Ovary (tissue), 10 donors: ENCODE measurements at places on chromosomes 5 and 9. TPM values are rescaled to one million over a fixed set of nuclear protein-coding genes. Genes with fewer than 3 reads are reported as not detected.

OR2K2 gene
- polyA plus RNA-seq = not detected

DOLPP1 gene
- polyA plus RNA-seq = 8.6 TPM

LVRN gene
- polyA plus RNA-seq = 2.7 TPM

DNA sequence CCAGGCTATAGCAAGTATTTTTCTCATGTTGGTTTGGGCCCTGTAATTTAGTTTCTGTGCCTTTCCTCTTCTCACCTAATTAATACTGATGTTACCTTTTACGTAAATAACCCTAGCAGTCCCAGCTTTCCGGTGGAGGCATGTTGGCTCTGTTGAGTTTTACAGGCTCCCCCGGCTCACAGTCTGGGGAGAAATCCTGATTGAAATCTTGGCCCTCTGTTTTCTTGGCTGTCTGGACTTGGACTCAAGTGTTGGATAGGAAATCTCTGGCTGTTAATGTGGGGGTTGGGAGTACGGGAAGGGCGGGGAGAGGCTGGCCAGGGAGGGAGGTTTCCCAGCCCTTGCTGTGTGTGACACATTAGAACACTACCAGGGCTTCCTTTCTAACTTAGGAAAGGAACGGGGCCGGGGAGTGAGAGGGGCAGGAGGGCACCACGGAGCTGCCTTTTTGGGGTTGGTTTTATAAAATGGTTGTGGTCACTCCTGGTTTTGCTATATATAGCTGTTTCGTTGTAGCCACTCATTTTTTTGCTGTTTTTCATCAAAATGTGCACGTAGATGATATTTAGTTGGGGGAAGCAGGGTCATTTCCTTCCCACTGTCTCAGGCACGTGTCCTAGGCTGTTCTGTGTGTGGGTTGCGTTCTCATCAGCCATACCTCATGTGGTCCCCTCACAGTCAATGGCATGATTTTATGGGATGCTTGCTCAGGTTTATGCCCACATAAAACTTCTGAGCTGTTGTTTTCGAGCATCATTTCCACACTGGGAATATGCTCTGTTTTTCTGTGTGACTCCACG, 11.0 kb downstream of the TRIO start:
- peak; percentile 49 for DNase-seq

SLC4A9 gene
- not detected for polyA plus RNA-seq

DNA sequence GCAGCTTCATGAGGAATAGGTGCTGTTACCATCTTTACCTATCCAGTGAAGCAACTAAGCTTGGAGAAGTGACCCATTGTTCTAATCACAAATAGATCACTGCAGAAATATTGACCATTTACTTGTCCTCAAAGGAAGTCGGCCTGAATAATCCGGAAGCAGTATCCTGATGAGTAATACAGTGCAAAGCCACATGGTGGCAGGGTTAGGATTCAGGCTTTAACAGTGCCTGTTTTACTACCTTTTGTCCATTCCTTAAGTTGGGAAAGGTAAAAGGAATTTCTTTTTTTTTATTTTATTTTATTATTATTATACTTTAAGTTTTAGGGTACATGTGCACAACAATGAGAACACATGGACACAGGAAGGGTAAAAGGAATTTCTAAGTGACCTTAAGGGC, 336.3 kb downstream of the KDM4C start:
- no peak for DNase-seq

DNA sequence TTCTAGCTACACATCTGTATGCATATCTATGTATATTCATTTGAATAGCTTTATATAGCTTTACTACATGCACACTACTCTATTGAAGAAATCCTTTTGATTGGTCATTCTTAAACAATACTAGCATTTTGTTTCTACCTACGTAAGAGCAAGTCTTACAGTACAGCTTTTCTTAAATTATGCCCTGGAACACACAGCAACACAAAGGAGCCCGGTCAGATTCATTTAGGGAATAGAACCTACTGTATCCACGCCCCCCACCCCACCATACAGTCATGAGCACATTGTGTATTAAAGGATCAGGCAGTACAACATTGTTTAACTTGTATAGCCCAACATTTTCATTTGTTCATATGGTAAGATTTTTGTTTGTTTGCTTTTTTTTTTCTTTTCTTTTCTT, 162.8 kb downstream of the GIN1 start:
- no peak for DNase-seq

- DNase-seq = no peak
Observed at GRCh38 chr9:94995048-94995693, 268.7 kb downstream of the AOPEP start.

PCDHA6 gene
- 0.33 TPM for polyA plus RNA-seq

- DNase-seq = no peak
Observed at GRCh38 chr5:14810282-14810681, 61.3 kb downstream of the ANKH start.

BHMT gene
- 0.27 TPM for polyA plus RNA-seq

GRCh38 chr5:170570476-170570875, 66.7 kb downstream of the KCNIP1 start:
- no peak for DNase-seq
